ENCODE measurements at places on chromosomes 12 and 14.

GRCh38 chr12:67382241-67382871 lies 113.2 kb downstream of the CAND1 start:
- no peak for DNase-seq

DNA sequence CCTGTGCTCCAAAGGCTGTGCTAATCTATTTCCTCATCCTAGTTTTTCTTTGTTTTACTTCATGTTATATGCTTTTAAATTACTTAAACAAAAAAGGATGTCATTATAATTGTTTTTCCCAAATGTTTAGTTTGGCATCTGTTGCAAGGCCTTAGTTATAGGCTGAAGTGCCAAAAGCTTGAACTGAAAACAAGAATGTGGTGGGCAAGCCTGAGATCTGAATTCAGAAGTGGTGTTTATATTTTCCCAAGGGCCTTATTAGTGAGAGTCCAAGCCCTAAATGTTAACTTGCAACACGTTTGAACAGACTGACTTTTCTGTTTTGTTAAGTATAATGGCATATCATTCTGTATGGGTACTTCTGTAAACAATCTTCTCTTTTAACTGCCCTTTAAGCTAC lies 326.8 kb downstream of the CCDC91 start:
- no peak for DNase-seq

DNA sequence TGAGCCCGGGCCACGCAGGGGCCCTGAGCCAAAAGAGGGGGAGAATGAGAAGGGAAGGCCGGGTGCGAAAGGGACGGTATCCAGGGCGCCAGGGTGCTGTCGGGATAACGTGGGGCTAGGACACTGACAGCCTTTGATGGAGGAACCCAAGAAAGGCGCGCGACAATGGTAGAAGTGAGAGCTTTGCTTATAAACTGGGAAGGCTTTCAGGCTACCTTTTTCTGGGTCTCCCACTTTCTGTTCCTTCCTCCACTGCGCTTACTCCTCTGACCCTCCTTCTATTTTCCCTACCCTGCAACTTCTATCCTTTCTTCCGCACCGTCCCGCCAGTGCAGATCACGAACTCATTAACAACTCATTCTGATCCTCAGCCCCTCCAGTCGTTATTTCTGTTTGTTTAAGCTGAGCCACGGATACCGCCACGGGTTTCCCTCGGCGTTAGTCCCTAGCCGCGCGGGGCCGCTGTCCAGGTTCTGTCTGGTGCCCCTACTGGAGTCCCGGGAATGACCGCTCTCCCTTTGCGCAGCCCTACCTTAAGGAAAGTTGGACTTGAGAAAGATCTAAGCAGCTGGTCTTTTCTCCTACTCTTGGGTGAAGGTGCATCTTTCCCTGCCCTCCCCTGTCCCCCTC lies 3.0 kb downstream of the SSTR1 start:
- DNase-seq, result no peak

GRCh38 chr12:51958542-51958941 lies 7.0 kb downstream of the ACVR1B start:
- DNase-seq, result no peak

GRCh38 chr14:87097015-87097414 lies 896.0 kb downstream of the GALC start:
- no peak for DNase-seq

DNA sequence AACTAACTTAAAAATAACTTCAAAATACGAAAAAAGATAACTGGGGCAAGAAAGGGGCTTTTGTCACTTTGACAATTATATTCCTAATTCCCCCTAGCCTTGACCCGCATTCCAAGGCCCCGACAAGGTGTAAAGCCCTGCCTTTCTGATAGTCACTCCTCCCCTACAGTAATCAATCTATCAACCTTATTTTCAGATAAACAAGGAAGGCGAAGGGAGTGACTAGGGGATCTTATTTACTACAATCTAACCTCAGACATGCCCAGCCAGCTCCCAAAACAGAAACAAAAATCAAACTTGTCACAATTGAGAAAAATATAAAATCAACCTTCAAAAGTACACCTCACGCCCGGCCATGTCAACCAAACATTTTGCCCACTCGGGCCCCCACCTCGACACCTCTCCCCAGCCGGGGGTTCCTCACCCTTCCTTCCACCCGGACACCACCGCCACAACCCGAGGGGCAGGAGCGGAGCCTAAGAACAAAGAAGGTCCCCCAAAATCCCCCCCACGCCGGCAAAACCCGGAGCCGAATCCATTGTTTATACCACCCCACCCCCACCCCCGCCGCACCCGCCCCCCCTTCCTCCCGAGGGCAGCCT lies 562 bp downstream of the ZFYVE1 start:
- no peak for DNase-seq

GRCh38 chr12:49675137-49675536 lies 32.1 kb downstream of the FMNL3 start:
- no peak for DNase-seq

- no peak for DNase-seq
These were observed 142.8 kb upstream of the FLRT2 start for GRCh38 chr14:85387181-85387580.

- DNase-seq, result no peak
These were observed 1.6 kb downstream of the CRIP2 start for GRCh38 chr14:105476097-105476830.

DNA sequence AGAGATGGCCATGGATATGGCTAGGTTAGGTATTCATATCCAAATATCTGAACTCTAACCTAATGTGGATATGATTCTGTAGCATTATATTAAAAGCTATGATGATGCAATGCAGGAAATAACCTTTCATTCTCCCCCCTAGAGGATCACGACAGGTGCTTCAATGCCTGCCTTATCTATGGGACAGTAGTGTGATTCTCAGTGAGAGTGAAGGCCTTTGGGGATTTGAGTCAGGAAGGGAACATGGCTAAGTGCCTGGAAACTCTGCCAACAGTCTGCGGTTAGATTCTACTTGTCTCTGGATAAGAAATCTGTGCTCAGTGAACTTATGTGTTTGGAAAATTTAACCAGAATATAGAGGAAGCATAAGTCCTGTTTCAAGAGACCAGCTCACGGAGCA lies 81.8 kb downstream of the SLC38A1 start:
- DNase-seq, result no peak

DNA sequence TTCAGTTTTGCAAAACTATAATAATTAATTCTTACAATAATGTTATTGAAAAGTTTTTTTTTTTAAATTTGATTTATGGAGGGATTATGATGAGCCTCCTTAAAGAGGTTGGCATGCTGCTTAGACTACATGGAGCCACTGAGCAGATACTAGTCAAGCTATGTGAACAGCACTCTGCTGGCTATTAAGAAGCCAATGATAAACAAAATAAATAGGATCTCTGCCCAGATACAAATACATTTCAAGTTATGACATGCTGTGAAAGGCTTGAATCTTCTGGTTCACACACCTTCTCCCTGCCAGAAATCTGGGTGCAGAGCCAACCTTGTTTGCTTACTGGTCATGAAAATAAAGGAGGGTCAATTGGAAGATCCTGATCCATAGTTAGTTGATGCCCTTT lies 107.4 kb upstream of the NAV3 start:
- DNase-seq, result no peak

GRCh38 chr14:67908052-67908754 lies 88.6 kb downstream of the RAD51B start:
- DNase-seq, result no peak

Data from inflammatory macrophage treated with lipopolysaccharide for 4 hours (primary cell).